ENCODE measurements at places on chromosomes 13 and 19. TPM values are rescaled to one million over a fixed set of nuclear protein-coding genes. Genes with fewer than 3 reads are reported as not detected.

Gene ZNF730
- 4.2 TPM for total RNA-seq

Gene DAND5
- not detected for total RNA-seq

Gene KLK12
- not detected for total RNA-seq

Gene ZIM2
- 4.8 TPM for total RNA-seq

Gene C19orf85
- total RNA-seq, result not detected

Gene ALDH16A1
- 86.2 TPM for total RNA-seq

Gene CDC42EP5
- 9.5 TPM for total RNA-seq

Gene EPSTI1
- 0.86 TPM for total RNA-seq

Gene ZNF723
- not detected for total RNA-seq

Gene ZNF799
- 2.0 TPM for total RNA-seq
